ENCODE measurements at places on chromosomes 16 and 17.

- no peak for DNase-seq
Observed at GRCh38 chr16:64133366-64133765, 988.5 kb downstream of the CDH11 start.

GRCh38 chr16:29747947-29748759 lies 2.4 kb upstream of the C16orf54 start:
- DNase-seq, result no peak

DNA sequence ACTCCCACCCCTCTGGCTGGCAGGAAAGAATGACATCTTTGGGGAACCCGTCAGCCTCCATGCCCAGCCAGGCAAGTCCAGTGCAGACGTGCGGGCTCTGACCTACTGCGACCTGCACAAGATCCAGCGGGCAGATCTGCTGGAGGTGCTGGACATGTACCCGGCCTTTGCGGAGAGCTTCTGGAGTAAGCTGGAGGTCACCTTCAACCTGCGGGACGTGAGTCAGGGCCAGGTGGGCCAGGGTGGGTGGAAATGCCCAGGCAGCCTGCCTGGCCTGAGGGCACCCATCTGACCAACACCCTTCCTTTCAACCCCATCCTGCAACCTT lies 8.1 kb upstream of the DCAF7 start:
- no peak for DNase-seq

- DNase-seq, result no peak
Observed at GRCh38 chr17:59038734-59039133, 67.9 kb downstream of the TRIM37 start.

GRCh38 chr16:49748322-49748721 lies 107.6 kb downstream of the ZNF423 start:
- no peak for DNase-seq

- DNase-seq, result no peak
Observed at GRCh38 chr16:87728026-87728425, 37.8 kb downstream of the KLHDC4 start.

GRCh38 chr16:66660422-66661209 lies 35.9 kb downstream of the CMTM4 start:
- DNase-seq, result no peak

DNA sequence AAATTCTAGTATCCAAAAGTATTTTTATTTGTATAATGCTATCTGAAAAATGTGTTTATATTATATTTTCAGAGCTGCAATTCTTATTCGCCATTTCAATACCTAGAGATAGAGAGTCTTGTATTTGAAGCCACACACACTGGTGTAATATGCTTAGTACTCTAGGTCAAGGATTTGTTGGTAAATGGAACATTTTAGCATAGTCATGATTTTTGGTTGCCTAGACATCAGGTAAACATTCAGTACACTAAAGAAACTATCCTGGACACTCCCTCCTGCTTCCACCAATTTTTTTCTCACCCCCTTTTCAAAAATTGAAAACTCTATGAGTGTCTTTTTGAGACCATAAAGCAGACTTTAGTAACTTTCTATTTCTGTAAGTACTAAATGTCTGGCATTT lies 20.8 kb downstream of the ABHD15 start:
- no peak for DNase-seq

DNA sequence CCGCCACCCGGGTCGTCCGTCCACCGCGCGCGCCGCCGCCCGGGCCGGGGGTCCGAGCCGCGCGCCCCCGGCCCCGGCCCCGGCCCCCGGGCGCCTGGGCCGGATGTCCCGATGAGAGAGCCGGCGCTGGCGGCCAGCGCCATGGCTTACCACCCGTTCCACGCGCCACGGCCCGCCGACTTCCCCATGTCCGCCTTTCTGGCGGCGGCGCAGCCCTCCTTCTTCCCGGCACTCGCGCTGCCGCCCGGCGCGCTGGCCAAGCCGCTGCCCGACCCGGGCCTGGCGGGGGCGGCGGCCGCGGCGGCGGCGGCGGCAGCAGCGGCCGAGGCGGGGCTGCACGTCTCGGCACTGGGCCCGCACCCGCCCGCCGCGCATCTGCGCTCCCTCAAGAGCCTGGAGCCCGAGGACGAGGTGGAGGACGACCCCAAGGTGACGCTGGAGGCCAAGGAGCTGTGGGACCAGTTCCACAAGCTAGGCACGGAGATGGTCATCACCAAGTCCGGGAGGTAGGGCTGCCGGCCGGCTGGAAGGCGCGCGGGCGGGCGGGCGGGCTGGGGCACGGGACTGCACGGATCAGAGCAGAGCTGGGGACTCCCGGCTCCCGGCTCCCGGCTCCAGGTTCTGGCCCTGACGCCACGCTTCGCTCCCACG lies 548 bp downstream of the TBX2 start:
- DNase-seq, result no peak

DNA sequence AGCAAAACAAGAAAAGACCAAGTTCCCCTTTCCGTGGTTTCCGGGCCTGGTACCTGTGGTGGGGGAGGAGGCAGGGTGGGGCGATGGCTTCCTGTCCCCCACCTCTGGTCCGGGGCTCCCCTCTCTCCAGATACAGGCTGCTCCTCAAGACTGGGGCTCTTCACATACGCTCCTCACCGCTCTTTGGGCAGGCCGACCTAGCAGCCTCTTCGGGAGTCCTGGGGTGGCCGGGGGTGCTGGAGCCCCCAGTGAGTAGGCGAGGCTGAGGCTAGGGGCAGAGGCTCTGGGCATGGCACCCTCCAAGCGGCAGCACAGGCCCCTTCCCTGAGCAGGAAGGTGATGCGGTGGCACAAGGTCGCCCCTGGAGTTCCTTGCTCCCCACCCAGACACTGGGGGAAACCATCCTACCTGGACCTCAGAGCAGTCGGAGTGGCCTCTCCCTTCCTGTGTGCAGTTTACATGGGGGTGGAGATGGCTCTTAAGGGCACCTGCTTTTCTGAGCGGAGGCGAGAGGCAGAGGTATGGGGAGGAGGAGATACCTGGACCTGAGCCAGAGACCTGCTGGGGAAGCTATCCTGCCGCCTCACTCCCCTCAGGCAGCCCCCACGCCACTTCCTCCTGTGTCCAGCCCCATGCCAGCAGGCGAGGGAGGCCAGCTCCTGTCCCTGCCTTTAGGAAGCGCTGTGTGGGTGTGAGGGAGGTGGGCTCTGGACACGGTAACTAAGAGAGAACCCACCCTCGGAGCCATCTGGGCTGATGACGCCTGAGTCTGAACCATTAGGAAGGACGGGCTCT lies 891 bp downstream of the CORO1A start:
- peak; percentile 33 for DNase-seq
